ENCODE measurements at places on chromosomes 4 and X. TPM values are rescaled to one million over a fixed set of nuclear protein-coding genes. Genes with fewer than 3 reads are reported as not detected.

Gene PLAC8
- total RNA-seq: 238 TPM

Gene DCUN1D4
- 20.8 TPM for total RNA-seq

Gene H2AZ1
- total RNA-seq: 662 TPM

Gene GLOD5
- not detected for total RNA-seq

Gene BEX5
- not detected for total RNA-seq

Gene RASGEF1B
- total RNA-seq: 0.15 TPM

Gene IL13RA2
- not detected for total RNA-seq

Gene ACOX3
- 23.6 TPM for total RNA-seq

Gene CXCL3
- total RNA-seq: not detected

Gene MSN
- total RNA-seq: 315 TPM

Gene MAGEA2B
- not detected for total RNA-seq

Gene SPATA4
- not detected for total RNA-seq

Gene FAT4
- total RNA-seq: 0.03 TPM

Gene FAM47E
- total RNA-seq: not detected

Gene SSX4
- total RNA-seq: not detected

Gene ANOS1
- 0.08 TPM for total RNA-seq

Gene SATL1
- not detected for total RNA-seq

Gene NDP
- total RNA-seq: not detected

Gene WAS
- total RNA-seq: 84.7 TPM

Gene GRIA2
- total RNA-seq: not detected

Gene TEX13D
- 0.15 TPM for total RNA-seq

Gene ZXDB
- 4.6 TPM for total RNA-seq

Gene HERC3
- 5.5 TPM for total RNA-seq

Gene RRH
- not detected for total RNA-seq

Gene STPG2
- 0.13 TPM for total RNA-seq

Gene CAPN6
- total RNA-seq: not detected

Gene ARMCX4
- total RNA-seq: 0.90 TPM

Gene SMIM43
- not detected for total RNA-seq

Gene UBE2K
- total RNA-seq: 78.5 TPM

Gene BTC
- not detected for total RNA-seq

Gene TEC
- total RNA-seq: 19.0 TPM

Gene TLR2
- 0.08 TPM for total RNA-seq

Gene KIF4A
- total RNA-seq: 22.3 TPM

Gene NUP62CL
- 3.2 TPM for total RNA-seq

Gene AWAT2
- total RNA-seq: not detected

Gene NXF3
- total RNA-seq: not detected

Gene CENPVL1
- not detected for total RNA-seq

Gene TMPRSS11B
- total RNA-seq: not detected

Gene RADX
- total RNA-seq: 9.7 TPM

Gene PLXNB3
- 0.53 TPM for total RNA-seq

Gene HMX1
- total RNA-seq: not detected

Gene CFI
- total RNA-seq: 0.32 TPM

Gene TRIM60
- total RNA-seq: not detected

Gene WNK3
- total RNA-seq: 0.15 TPM

Gene FAM53A
- 0.77 TPM for total RNA-seq

Gene YY2
- 1.1 TPM for total RNA-seq

Gene PRDM8
- total RNA-seq: 1.6 TPM

Gene ZNF732
- total RNA-seq: not detected

Gene NOX1
- not detected for total RNA-seq

Gene ZMAT1
- 1.9 TPM for total RNA-seq

Gene MAGEB4
- not detected for total RNA-seq

Gene GIMD1
- total RNA-seq: not detected

Gene SPANXB1
- total RNA-seq: not detected

Gene FAM47A
- not detected for total RNA-seq

Gene SETD7
- 0.35 TPM for total RNA-seq

Gene RAB41
- not detected for total RNA-seq

Gene CXorf66
- not detected for total RNA-seq

Gene SMIM31
- not detected for total RNA-seq

Gene HAND2
- total RNA-seq: not detected

Gene GPM6B
- not detected for total RNA-seq
